HL-60 (cell line): ENCODE measurements at places on chromosomes 1 and 21.

GRCh38 chr1:223539750-223540149 is 125.8 kb downstream of the CAPN8 start:
- DNase-seq = no peak

- DNase-seq = no peak
These were observed 135.3 kb downstream of the GABPA start for GRCh38 chr21:25870084-25870483.

DNA sequence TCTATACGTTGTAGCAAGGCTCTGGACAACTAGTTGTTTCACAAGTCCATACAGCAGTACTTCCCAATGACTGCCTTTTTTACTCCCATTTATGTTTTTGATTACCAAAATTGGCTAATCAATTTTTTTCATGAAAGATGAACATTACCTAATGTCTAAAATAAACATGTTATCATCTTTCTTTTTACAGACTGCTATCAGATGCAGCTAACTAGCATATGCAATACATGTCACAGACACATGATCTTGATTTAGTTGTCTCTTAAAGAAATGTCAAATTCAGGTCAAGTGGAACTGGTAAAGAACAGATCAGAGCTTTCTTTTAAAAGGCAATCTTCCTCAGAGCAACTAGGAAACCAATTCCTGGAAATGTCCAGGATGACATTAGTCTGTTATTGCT is 630 bp upstream of the DBT start:
- DNase-seq = no peak

- DNase-seq = no peak
These were observed 43.2 kb downstream of the ZSCAN20 start for GRCh38 chr1:33515607-33516006.

DNA sequence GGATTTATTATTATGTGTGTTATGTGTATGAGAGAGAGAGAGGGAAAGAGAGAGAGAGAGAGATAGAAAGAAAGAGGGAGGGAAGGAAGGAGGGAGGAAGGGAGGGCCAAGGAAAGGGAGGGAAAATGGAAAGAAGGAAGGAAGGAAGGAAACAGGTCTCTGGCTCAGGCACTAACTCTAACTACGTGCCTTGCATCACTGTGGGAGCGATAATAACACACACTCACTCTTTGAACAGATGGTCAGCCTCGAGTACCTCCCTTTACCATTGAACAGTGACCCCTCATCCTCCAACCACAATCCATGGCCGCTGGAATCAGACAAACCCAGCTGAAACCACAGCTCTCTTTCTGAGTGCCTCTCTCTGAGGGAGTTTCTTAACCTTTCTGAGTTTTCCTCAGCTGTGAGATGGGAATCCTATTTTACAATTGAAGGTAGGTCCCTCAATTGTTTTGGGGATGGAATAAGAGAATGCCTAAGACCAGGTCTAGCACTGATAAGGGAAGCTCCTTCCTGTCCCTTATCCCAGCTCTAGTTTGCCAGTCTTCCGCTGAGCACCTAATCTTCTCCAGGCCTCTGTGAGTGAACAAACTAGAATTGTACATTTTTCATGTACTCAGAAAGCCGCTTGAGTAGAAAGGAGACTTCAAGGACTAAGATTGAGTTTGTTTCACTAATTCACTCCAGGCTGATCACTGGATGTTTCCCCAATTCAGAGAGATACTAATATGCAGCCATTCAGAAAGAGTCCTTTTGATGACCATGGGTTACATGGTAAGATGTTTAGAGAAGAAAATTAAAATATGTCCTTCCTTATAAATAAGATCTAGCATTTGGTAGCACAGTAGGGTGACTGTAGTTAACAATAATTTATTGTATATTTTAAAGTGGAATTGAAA is 62.8 kb downstream of the IRF2BP2 start:
- no peak for DNase-seq

DNA sequence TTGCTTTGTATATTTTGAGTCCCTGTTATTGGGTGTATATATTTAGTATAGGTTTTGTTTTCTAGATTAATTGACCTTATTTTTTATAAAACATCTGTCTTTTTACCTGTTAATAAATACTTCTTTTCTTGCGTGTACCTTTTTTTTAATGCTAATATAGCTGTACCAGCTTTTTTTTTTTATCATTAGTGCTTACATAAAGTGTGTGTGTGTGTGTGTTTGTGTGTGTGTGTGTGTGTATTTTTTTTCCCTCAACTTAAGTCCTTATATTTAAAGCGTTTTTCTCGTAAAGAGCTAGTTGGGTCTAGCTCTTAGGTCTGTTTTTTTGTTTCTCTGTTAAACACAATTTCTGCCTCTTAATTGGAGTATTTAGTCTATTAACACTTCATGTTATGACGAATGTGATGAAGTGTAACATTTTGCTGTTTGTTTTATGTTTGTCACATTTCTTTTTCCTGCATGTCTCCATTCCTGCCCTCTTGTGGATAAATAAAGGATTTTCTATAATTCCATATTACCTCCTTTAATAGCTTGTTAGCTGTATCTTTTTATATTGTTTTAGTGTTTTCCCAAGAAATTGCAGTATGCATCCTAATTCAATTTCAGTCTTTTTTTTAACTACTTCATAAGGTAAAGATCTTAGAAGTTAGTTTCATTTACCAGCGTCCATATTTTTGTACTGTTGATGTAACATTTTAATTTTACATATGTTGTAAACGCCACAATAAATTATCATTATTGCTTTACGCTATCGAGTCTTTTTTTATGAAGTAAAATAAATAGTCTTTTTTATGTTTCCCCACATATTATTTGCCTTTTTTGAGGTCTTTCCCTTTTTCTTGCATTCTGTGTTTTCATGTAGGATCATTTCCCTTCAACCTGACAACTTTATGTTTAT is 4.3 kb downstream of the PRMT2 start:
- no peak for DNase-seq

- DNase-seq = no peak
These were observed 34.3 kb upstream of the PTGFRN start for GRCh38 chr1:116875391-116875790.

GRCh38 chr1:89277725-89278124 is 5.1 kb upstream of the GBP5 start:
- peak; percentile 39 for DNase-seq

DNA sequence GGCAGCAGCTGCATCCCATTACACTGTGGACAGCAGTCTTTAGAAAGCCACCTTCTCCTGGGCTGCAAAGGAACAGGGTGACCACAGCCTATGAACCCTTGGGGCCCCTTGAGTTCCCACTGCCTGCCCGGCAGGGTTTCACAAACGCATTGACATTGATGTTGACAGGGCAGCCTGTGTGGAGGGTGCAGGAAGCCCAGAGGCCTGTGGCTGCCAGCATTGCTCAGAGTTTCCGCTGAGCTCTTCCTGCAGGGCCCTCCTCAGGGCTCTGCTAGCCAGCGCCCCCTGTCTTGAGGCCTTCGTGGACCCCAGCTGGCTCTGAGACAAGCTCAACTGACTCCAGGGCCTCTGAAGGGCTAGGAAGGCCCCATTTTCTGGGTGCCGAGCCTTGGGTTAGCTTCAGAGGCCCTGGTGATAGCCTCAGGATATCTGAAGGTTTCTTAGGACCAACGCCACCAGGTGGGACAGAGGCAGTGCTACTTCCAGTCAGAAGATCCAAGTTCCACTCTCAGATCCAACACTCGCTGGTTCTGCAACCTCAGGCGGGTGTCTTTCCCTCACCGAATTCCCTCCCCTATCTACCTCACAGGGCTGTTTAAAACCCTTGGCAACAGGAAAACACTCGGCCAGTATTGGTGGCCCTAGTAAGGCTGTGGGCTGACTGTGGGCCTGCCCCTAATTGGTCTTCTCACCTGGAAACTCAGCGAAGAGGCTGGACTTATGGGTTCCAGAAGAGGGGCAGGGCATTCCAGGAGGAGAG is 27.2 kb upstream of the EPS8L3 start:
- DNase-seq = peak; percentile 98

DNA sequence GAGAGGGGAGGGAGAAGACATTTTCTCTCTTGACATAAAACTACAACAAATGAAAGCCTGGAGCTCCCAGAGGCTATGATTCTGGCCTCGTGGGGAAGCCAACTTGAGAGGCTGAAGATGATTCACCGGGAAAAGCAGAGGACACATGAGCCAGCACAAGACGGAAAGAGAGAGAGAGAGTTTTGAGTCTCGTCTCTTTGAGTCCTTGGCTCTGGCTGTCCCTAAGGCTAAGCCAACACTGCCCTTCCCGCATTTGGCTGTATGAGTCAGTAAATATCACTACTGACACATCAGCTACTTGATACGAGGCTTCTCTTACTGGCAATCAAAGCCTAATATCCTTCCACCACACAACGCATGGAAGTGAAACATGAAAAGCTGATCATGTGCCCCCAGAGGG is 95.5 kb downstream of the GRIK3 start:
- DNase-seq = no peak

- no peak for DNase-seq
These were observed 20.5 kb upstream of the KCNE2 start for GRCh38 chr21:34343347-34343746.
